ENCODE measurements at places on chromosomes 2 and 18.

DNA sequence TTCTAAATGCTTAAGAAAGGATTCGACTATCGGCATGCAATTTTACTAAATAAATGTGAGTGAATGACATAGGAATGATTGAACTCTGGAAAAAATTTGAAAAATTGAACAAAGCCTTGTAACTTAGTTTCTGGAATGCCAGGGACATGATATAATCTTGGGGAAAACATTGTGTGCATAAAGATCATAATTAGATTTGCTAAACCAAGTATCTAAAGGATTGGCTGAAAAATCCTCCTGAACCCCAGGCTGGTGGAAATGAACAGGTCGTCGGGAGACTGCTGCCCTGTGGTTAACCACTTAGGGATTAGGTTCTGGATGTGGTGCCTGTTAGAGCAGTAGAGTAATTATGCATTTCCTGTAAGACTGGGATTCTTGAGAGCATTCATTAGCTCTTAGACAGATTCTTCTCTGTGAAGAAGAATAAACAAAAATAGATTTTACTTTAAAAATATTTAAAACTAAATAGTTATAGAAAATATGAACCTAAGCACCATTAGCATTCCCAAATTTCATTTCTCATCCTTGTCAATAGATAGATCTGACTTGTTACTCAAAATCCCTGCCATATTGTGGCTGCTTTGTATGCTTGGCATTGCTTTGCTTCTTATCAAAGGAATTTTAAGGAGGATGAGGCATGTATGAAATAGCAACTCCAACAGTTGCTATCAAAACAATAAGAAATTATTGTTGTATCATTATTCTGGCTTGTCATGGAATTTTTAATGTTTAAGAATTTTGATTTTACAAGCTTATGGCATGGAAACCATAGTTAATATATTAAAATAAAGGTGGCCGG lies 55.9 kb downstream of the LYPD6B start:
- DNase-seq, result no peak

DNA sequence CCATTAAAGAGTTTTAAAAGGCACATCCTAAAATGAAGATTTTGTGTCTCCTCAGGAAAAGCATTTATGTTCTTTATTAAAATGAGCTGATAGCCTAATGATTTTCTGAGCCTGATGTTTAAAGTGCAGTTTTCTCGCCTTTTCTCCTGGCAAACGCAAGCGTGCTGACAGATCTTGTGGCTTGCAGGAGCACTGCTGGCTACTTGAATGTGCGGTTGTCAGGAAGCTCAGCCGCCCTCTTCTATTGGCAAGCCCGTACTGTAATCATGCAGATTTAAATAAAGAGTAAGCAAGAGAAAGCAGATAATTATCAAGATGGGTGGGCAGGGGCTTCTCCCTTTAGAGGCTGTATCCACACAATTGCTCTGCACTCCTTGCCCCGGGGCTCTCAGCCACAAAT lies 139.5 kb upstream of the SPHKAP start:
- DNase-seq, result no peak

- DNase-seq, result no peak
These were observed 113.6 kb upstream of the MGAT5 start for GRCh38 chr2:134140251-134140661.

DNA sequence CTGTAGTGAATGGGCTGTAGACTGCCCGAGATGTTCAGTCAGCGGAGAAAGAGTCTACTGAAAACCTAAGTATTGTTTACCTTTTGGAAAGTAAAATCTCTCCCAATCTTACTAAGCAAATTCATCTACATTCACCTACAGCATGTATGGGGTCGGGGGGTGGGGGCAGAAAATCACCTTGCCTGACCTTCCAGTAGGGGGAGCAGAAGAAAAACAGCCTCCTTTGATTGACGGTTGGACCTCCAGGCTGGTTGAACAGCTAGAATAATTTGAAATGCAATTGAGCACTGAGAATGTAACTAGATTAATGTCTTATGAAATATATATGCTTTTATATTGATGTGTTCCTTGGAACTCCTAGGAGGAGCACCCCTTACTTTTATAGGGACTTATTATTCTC lies 10.0 kb downstream of the LRATD1 start:
- DNase-seq, result no peak

DNA sequence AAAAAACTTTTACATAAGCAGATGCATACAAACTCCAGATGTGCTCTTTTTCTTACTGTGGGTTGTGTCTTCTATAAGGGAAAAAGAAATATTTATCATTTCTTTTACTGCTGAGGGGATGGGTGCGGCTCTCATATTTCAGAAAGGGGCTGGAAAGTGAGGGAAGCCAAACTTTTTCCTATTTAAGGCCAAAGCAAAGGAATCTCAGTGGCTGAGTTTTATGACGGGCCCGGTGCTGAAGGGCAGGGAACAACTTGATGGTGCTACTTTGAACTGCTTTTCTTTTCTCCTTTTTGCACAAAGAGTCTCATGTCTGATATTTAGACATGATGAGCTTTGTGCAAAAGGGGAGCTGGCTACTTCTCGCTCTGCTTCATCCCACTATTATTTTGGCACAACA lies at the start of gene COL3A1:
TSS of gene COL3A1 (plus strand) at position 210 of the 400 bp plus-strand sequence. CDS start at position 327, 117 bp downstream.
- DNase-seq, result no peak

DNA sequence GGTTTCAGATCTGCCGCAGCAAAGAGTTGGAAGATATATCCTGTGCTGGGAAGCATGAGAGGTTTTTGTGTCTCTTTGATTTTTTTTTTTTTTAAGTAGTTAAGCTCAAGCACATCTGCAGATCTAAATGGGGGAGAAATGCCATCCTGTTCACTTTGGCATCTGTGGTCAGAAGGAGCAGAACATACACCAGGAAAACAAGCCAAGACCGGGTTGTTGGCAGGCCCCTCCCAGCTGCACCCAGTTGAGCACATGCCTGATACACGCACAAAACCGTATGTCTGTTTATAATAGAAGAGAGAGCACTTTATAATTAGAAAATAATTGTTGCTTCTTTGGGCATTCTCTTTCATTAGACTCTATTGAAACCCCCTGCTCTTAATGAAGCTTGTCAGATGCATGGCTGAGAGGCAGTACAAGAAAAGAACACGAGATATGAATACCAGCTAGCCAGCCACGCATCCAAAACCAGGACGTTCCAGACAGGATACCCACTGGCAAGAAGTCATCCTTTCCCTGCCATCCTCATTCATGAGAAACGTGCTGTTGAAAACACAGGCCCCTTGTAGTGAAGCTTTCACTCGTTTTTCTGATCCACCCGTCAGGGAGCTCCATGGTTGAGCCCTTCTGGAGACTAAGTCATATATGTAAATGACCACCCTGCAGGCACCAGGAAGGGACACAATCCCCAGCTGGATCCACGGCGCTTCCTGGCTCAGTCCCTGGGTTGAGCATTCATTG lies 152.2 kb downstream of the ALPK2 start:
- DNase-seq, result no peak

DNA sequence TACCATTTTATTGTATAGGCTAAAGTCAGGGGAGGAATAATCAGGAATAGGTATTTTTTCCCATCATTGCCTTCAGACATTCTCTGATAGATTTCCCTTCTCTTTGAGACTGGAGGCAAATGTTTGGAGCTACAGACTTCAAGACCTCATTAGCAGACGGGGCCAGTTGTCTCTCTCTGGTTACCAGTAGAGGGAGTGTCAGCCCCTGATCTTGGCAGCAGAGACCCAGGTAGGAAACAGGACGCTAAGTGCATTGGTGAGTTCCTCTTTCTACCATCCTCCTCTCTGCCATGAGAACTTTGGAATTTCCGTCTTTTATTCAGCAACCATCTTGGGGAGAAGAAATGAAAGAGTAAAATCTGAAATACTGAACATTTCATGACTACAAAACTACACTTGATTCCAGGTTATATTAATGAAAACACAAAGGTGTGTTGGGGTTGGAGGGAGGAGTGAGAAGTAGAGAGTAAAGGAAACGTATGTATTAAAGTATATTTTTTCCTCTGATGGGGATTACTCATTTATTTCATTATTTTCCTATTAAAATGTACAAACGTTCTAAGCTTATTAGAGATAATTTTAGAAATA lies 186.2 kb upstream of the GCFC2 start:
- DNase-seq, result no peak

DNA sequence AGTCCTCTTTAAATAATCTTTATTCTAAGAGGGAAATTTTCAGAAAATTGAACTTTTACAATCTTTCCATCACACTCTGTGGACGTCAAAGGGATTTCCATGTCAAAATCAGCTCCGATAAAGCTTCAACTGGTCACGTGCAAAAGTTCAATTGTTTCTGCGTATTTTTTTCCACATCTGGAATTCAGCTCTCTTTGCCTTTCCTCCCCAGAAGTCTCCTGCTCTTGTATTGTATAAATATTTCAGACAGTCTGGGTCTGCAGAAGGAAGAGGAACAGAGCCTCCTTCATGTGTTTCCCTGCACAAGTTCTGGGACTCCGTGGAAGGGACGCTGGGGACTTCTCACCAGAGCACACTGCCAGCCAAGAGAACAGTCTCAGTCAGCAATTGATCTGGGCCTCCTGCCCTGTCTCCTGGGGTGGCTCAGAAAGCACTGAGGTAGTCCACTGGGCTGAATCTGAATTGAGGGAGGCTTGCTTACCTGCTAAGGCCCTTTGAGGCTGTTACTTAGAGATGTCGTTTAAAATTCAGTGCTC lies 251.5 kb downstream of the TFCP2L1 start:
- DNase-seq, result no peak
